RWPE2 (cell line): ENCODE measurements at places on chromosomes 4 and X.

DNA sequence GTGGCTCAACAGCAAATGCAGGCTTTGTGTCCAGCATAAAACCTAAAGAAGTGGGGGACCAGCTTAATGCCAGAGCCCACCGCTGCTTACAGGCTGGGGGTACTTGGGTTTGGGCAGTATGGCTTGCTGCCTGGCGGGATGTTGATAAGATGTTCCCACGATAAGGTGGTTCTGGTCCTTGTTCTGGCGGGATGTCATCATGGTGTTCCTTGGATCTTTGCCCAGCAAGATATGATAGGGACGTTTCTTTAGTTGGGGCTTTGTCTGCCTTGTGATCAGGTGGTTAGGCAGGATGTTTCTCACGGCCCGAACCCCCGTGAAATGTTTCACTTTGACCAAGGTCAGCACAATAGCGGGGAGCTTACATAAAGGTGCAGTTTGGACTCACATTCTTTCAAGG is 35.3 kb downstream of the PNPLA4 start:
- DNase-seq, result no peak

DNA sequence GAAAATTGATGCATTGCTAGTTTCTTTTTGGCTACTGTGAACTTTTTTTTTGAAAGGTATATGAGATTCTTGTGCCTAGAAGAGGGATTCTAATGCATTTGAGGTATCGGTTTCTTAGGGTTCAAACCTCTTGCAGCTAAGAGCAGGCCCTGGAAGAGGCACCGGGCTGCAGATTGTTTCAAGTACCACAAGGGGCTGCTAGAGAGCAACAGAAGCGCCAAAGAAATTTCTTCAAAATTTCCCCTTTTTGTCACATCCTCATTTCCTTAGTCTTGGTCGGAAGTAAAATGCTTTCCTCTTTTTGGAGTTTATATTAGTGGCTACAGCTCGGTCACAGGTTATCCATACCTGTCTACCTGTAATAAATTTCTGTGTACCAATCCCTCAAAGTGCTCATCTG is 89.8 kb downstream of the PDGFRA start:
- DNase-seq, result no peak

GRCh38 chr4:100983426-100983825 is 363.9 kb downstream of the PPP3CA start:
- DNase-seq, result no peak

- DNase-seq, result no peak
Measured at GRCh38 chrX:39896951-39897740, 200.6 kb downstream of the BCOR start.

- no peak for DNase-seq
Measured at GRCh38 chr4:149701435-149702156, 114.0 kb downstream of the IQCM start.
